RKO (cell line): ENCODE measurements at places on chromosomes 12 and 14.
A peak's percentile ranks its signal among the peaks of the same experiment; 100 is the strongest.

DNA sequence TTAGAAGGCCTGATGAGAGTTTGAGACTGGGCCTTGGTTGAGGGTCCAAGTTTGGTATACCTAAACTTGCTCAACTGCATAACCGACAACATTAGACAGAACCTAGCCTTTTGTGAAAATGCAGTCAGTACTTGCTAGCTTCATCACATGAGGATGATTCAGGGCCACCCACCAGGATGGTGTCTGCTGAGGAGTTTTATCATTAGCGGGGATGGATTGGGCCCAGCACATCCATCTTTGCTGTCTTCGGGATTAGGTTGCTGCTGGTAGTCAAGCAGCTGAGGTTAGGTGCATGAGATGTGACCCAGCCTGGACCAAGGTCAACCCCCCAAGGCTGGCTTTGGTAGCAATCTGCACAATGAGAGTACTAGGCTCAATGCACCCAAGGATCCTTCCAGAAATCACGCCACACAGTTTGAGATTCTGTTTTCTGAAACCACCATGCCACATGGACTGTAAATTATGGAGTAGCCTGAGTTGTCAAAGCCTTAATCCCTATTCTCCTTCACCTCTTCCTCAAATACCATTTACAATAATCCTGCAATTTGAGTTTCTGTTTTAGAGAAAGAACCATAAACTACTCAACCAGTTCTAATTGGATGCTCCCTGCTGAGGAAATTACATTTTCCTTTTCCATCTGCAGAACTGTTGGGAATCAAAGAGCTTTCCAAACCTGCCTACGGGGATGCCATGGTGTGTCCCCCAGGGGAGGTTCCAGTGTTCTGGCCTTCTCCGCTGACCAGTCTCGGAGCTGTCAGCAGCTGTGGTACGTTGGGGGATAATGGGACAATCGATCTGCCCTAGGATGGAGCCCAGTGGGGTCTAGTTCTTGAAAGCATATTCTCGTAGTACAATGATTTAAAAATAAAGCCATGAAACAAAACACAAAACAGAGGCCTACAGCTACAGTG is 61.7 kb downstream of the DGLUCY start:
- DNase-seq: no peak

DNA sequence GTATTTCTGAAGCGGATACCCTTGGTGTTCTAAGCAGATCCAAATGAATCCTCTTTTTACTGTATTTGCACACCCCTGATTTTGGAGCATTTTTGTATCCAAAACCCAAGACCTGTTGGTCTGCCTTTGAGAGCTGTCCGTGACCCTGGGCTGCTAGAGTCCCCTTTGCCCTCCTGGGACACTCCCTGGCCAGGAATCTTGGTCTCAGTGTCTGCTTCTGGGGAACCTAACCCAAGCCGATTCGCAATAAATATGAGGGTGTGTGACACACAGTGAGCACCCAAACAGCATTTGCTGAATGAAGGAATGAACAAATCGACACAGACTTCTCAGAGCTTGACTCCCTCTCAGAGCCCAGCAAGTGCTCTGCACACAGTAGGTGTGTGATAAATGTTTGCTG is 92.9 kb downstream of the SCARB1 start:
- no peak for DNase-seq

GRCh38 chr12:118377021-118377883 is 897 bp downstream of the SUDS3 start:
- DNase-seq: peak; percentile 21

- DNase-seq: no peak
Observed at GRCh38 chr14:81765651-81766275, 232.1 kb upstream of the SEL1L start.

GRCh38 chr12:125220404-125221273 is 155.4 kb downstream of the AACS start:
- no peak for DNase-seq

GRCh38 chr14:74683406-74683805 is 29.5 kb downstream of the AREL1 start:
- no peak for DNase-seq

DNA sequence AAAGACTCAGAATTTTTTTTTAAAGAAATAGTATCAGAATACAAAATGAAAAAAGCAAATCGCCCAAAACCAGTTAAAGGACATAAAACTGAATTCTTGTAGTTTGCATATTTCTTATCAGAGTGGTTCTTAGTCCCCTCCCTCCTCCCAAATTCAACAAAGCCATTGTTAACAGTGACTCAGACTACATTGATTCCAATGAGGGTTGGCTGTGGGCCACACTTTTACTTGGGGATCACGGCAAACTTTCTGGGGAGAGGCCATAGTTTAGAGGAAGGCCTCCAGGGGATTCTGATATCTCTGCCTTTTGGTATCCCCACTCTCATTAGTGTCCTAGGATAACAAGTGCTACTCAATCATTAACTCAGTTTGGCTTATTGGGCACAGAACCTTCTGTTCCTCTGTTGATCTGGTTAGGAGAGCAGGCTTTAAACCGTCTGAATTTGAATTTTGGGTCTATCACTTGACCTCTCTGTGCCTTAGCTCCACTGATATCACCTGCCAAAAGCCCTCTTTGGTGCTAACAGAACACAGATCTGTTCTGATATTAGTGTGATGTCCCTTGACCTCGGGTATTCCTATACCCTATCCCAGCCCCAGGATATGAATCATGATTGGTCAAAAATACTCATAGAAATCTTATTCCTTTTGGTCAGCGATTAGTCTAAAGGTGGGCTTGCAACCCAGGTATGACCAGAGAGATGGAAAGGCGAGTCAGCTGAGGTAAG is 45.2 kb upstream of the APPL2 start:
- DNase-seq: no peak

DNA sequence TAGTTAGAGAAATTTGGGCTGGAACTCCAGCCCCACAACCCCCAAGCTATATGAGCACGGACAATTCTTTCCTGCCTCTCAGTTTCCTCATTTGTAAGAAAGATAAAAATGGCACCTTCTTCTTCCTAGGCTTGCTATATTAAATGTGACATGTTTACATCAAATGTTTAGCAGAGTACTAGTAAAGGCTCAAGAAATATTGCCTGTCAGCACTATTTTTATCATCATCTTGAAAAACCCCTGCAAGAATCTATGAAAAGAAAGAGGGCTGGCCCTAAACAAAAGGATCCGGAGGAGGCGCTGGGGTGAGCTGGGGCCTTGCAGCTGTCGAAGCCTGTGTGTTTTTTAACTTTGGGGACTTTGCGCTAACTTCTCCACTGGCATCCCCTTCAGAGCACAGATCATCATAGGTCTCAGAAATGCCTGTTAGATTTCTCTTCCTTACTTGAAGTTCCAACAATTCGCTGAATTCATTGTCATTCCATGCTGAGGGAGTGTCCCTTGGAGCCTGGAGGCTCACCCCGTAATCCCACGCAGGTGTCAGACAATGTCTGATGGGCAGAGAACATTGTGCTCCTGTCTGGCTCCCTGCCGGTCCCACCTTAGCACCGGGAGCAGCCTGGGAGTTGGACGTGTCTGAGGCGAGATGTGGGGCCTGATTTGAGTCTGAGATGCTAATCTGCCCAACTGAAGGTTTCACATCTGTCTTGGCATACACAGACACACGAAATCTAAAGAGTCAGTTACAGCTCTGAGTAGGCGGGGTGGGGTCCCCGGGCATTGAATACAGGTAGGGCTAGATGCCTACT is 206.8 kb downstream of the NUAK1 start:
- no peak for DNase-seq

DNA sequence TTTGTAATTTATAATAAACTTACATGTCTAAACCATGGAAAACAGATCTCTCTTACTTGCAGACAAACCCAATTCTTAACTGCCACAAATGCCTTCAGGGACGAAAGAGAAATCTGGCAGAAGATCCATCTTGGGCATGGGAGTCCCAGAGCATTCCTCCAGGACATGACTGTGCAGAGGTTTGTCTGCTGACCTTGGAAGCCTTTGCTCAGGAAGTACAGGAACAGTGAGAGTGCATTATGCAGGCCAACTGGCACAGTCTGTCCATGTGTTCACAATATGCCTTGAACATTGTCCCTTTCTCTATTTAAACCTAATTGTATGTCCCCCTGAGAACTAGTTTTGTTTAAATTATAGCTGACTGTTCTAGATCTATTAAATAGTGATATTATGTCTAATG is 467.1 kb downstream of the ATP23 start:
- DNase-seq: no peak
